ENCODE measurements at places on chromosomes 2 and 18. TPM values are rescaled to one million over a fixed set of nuclear protein-coding genes. Genes with fewer than 3 reads are reported as not detected.

RIT2 gene
- total RNA-seq, result not detected

TUBA4B gene
- total RNA-seq, result not detected

GRCh38 chr18:59988098-59988706 is 88.4 kb downstream of the PMAIP1 start:
- H3K4me1 ChIP-seq, result no peaks in the 10 kb centered on the region
- H3K36me3 ChIP-seq, result no peaks in the 10 kb centered on the region
- DNase-seq, result no peak
- no peak overlapping the region for H3K27ac ChIP-seq
- no peak overlapping the region for H3K4me3 ChIP-seq

DNA sequence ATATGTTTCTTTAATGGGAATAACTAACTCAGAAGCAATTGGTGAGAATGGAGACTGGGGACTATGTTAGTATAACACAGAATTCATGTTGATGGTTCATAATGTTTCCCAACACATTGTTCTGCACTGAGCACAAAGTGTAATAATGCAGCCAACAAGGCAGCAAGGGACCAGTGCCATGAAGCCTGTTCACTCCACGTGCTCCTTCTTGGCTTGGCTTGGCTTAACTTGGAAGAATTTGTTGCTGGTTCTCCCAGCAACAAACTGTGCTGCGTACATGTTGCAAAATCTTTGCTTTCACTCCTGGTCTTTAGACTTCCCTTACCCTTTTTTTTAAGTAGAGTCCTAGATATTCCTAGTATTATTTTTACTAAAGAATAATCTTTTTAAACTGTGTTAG is 129.7 kb downstream of the MAP3K20 start:
- DNase-seq, result no peak
- no peak overlapping the region for H3K4me3 ChIP-seq
- H3K4me1 ChIP-seq, result peaks cover 2% of the 10 kb centered on the region
- peaks cover 2% of the 10 kb centered on the region for H3K36me3 ChIP-seq
- H3K27me3 ChIP-seq, result no peaks in the 10 kb centered on the region
- H3K27ac ChIP-seq, result no peak overlapping the region

DNA sequence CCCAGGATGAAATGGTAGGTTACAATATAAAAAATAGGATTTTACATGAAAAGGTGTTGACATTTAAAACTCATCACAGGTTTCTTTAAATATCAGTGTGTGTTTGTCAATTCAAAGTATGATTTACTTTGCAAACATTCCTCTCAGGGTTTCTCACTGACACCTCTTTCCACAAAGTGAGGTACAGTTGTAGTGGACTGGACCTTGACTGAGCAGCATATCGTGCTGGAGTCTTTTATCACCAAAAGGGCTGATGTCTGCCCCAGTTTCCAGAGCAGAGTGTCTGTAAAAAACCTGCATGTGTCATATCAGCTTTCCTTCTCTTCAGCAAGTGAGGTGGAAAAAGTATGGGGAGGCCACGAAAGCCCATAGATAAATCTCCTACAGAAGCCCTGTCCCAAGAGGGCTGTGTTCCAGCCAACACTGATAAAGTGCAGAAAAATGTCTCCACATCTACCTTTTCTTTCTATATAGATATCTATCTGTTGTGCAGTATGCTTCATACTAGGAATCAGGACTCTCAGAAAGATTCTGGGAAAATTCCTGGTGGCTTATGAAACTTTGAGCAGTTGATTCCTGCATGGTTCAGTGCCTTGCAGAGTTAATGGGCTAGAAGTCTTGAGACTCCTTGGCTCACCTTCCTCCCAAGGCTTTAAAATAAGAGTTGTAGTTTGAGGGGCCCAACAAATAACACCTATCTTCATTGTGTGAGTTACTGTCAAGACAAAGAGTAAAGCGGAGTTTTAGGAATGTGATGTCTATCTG is 6.9 kb downstream of the ACYP2 start:
- no peak for DNase-seq
- H3K27ac ChIP-seq, result no peak overlapping the region
- no peaks in the 10 kb centered on the region for H3K4me1 ChIP-seq
- H3K4me3 ChIP-seq, result no peak overlapping the region
- peaks cover 17% of the 10 kb centered on the region for H3K36me3 ChIP-seq

Data from activated naive CD8-positive, alpha-beta T cell treated with anti-CD3 and anti-CD28 coated beads, Interleukin-2, amount 10 ng/mL, durations not matched to agents 7 days and 5 days (primary cell).